Naive thymus-derived CD4-positive, alpha-beta T cell (primary cell): ENCODE measurements at places on chromosomes 1 and 21.

DNA sequence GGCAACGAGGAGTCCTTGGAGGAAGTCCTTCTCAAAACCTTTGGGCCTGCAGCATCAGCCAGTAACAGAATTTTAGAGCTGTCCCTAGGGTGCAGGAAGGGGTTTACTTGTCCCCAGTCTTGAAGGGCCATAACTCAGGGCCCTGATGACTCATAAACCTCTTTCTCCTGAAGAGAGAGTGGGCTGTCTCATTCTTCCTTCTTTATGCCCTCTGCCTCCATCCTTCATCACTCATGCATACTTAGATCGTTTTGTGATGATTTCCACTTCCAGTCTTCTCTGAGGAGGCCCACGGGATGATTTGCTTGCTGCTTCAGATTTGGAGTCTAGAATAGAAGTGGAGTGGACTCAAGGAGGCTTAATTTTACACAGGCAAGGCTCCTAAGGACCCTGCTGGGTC is 60.2 kb downstream of the NDUFS5 start:
- no peak for DNase-seq

DNA sequence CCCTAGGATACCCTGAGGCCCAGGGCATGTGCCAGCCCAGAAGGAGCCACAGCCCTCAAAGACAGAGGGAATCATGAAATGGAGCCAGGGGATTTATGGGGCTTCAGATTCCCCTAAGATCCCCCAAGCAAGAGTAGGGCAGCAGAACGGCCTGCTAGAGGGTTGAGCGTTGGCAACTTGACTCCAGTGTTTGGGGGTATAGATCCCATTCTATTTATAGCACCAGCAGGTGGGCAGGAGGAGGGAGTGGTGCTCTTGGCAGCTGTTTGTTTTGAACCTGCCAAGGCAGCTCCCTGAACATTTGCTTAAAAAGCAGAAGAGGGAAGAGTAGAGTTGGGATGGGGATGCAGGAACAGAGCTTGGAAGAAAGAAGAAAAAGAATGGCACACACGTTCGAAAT is 33.7 kb downstream of the GLUL start:
- no peak for DNase-seq

DNA sequence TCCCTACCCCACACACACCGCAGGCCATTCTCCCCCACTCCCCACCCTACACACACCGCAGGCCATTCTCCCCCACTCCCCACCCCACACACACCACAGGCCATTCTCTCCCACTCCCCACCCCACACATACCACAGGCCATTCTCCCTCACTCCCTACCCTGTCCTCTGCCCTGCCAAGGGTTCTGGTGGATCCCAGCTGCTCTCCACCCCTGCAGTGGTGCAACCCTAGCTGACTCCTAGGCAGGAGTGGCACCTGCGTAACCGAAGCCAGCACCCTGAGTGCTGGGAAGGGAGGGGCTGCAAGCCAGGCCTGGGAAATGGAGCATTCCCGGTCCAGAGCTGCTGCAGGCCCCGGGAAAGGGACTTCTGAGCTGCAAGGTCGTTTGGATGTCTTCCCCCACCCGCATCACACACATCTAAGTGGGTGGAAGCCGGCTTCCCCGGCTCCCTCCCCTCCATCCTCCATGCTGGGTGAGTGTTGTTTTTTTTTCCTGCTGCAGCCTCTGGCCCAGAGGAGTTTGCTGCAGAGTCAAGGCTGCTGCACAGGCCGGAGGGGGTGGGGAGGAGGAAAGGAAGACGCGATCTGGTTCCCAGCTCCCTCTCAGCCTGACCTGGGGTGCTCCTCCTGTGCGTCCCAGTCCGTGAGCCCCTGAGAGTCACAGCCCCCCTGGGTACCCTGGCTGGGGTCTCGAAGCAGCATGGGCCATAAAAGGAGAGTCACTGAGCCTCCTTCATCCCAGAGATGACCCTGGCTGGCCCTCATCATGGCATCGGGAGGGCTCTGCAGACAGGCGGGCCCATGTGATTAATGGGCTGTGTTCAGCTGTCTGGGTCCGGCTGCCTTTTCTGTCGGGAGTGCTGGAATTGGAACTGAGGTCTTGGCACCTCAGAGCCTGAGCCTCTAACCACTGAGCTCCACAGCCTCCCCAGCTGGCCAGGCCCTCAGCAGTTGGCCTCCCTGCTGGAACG is 16.1 kb downstream of the H6PD start:
- DNase-seq, result no peak

DNA sequence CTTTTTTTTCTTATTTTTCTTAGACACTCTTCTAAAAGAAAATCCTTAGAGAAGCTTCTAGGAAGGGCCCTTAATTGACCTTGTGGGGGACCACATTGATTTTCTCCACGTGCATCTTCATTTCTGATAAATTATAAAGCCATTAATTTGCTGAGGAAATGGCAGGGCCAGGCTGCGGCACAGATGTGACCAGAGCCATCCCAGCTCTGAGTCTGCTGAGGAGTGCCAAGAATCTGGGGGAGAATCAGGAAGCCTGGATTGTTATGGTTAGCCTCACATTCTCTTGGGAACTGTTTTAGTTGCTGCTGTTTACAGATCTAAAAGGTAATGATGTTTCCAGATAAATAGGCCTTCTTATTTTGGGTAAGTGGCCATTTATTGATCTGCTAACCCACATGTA is 16.2 kb downstream of the PROX1 start:
- no peak for DNase-seq

DNA sequence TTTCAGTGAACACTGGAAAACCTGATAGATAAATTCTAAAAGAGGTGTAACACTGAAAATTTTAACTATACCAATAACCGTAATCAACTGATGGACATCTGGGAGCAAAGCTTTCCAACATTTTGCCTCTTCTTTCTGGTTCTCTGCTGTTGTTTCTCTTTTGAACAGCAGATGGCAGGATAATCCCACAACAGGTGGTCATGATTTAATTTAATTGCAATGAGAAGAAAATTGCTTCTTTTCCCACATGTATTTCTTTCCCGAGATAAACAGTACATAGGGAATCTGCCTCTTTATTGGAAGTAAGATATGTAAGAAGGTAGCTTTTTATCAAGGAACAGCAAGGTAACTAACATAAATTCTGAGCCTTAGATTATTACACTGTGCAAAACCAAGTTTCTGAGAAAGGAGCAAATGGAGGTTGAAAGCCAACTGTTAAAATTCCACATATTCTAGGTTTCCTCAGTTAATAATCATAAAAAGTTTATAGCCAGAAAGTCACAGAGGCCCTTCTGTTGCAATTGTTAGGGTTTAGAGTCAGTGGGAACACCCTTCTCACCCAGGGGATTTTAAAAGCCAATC is 72.9 kb downstream of the RPS6KA1 start:
- no peak for DNase-seq
